ENCODE measurements at places on chromosomes 2 and 18.
A peak's percentile ranks its signal among the peaks of the same experiment; 100 is the strongest.

- no peak for DNase-seq
Observed at GRCh38 chr2:26581991-26582842, 58.9 kb downstream of the CIB4 start.

GRCh38 chr2:38666556-38666910, 619 bp downstream of the GALM start:
- DNase-seq = no peak

DNA sequence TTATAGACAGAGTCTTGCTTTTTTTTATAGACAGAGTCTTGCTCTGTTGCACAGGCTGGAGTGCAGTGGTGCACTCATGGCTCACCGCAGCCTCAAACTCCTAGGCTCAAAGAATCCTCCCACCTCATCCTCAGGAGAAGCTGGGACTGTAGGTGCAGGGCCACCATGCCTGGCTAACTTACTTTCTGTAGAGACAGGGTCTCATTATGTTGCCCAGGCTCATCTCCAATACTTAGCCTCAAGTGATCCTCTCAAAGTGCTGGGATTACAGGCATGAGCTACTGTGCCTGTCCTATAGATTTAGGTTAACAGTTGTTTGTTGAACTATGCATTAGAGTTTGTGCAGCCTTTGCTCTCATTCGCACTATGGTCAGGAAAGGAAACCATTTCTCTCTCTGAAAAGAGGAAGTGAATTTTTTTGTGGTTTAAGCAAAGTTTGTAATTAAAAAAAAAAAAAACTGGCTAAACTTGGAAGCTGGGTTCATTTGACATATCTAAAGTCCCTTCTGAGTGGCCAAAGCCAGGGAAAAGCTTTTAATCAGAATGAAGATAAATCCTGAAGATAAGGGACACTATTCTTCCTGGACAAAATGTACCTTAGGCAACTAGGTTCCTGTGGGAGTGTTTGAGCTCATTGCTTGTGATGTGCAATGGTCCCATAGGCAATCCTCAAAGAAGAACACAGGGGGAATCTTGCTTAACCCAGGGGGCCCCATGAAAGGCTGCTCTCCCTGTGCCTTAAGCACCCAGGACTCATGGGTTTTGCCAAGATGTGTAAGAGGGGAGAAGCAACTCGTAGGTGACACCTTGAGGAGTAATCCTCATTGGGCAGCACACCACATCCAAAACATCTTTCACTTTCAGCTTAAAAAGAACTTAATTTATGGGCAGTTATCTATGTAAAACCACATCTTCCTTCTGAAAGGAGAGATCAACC, 201.7 kb downstream of the MREG start:
- no peak for DNase-seq

GRCh38 chr2:133026536-133027177, 356.7 kb upstream of the LYPD1 start:
- no peak for DNase-seq

GRCh38 chr2:121284463-121285449, at the start of gene TFCP2L1:
TFCP2L1 (minus strand) TSS chr2:121285202; CDS start chr2:121285109, 93 bp downstream.
- DNase-seq = no peak

DNA sequence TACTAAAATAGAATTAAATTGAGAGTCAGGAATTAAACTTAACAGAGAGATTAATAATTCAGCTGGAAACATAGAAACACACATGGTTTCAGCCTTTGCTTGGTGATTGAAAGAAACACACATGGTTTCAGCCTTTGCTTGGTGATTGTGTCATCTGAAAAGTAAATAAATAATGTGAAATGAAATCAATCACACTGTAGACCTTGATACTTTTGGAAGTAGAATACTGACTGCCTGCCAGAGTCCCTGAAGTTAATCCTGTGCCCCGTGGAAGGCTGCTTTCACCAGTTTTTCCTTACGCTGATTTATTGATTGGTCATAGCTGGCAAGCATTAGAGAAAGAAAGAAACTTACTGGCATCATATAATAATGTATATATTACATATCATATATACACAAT, 1252.7 kb upstream of the FAM98A start:
- no peak for DNase-seq

DNA sequence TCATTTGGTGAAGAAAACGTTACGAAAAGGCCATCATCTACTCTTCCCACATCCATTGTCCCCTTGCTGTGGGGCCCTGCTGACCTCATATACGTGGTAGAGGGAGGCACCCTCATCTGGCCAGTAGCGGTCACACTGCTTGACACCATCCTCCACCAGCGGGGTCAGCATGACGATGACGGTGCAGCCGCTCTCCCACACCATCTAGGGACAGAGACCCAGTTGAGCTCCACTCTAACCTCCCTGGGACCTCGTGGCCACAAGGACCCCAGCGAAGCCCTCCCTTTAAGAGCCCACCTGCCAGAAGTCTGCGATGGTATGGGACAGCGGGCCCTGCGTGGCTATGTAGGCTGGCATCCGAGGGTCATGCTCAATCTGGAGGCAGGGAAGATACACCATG, 13.1 kb downstream of the PTPRN start:
- DNase-seq = no peak

GRCh38 chr2:182077448-182078142, 91.9 kb downstream of the PPP1R1C start:
- no peak for DNase-seq

GRCh38 chr2:217404236-217404760, 544.4 kb upstream of the TNP1 start:
- no peak for DNase-seq

- no peak for DNase-seq
Observed at GRCh38 chr2:152056418-152056817, 42.4 kb downstream of the CACNB4 start.

GRCh38 chr2:240615820-240616547, 9.3 kb upstream of the GPR35 start:
- peak; percentile 4 for DNase-seq

- no peak for DNase-seq
Observed at GRCh38 chr18:13638719-13639595, 87.4 kb downstream of the FAM210A start.

DNA sequence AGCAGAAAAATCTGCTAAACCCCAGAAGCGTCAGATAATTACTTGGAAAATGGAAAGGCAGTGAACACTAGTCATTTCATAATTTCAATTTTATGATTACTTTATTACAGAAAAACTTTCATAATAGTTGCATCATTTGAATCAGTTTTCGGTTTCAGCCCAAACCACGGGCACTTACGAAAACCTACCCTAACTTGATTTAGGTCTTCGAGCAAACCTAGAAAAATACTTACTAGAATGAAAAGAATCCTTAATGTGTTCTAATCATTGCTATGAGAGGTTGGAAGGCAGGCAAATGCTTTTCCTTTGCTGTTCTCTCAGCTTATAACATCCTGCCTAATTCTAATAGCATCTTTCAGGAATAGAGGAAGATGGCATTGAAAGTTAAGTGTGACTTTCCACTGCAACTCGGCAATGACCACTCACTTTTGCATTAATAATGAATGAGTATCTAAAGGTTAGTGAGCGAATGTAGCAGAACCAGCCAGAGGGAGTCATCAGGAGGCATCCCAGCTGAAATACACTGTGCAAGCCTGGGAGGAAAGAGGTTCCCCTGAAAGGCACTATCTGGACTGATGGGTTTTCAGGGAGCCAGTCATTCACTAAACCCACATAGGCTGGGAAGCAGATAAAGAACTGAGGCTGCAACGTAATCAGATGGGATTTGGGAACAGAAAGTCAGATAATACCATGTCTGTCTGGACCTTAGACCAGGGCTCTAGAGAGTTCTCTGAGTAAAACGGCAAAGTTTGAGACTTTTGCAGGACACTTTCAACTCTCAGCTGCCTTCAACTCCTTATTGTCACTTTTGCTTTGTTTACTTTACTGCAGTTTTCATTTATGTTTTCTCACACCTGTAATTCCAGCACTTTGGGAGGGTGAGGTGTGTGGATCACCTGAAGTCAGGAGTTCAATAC, 520.8 kb downstream of the RNF144A start:
- no peak for DNase-seq

DNA sequence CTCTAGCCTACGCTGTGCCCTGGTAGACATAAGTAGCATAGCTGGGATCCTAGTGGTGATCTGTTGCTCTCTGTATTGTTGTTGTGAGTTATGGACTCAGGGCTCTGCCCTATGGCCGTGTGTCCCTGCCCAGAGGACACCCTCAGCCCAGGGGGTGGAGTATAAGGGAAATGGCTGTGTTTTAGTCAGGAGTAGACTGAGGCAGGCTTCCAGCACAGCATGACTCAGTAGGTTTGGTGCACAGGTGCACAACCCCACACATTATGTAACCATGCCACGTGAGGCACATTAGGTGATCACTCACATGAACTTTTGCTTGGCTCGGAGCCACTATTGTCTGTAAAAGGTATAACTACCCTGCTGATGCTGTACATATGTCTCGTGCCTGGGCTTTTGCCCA, 59.9 kb upstream of the PEX13 start:
- DNase-seq = no peak

GRCh38 chr2:54899576-54900200, 150.6 kb downstream of the RTN4 start:
- DNase-seq = no peak

DNA sequence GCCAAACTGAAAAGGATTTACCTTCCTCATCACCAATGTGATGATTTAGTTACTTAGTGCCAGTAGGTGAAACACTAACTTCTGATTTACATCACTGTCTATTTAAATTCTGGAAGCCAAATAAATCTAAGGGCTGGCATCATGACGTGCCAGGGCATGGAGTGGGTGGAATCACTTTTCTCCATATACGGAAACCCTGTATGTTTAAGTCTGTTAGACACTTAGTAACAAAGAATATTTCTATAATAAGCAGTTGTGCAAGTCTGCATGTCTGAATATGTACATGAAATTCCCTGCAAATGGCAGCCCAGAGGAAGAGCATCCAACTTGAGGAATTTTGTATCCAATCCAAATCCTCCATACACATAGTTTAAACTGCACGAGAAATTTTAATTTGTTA, 243.1 kb upstream of the SMAD7 start:
- DNase-seq = no peak

- no peak for DNase-seq
Observed at GRCh38 chr2:215870088-215870490, 143.3 kb downstream of the MREG start.

DNA sequence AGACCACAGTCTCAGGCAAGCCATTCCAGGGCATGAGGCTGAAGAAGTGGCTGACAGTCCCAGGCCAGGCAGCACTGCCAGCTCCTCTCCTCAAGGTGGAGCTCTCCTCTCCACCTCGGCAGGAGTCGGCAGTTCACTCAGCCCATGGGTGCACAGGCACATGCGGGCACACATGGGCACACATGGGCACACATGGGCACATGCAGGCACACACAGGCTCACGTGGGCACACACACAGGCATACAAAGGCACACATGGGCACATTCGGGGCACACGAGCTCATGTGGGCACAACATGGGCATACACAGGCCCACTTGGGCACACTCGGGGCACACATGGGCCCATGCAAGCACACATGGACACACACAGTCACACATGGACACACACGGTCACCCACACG, 65.3 kb upstream of the TAF1B start:
- DNase-seq = no peak

- no peak for DNase-seq
Observed at GRCh38 chr2:186164325-186164724, 321.7 kb upstream of the ZC3H15 start.

DNA sequence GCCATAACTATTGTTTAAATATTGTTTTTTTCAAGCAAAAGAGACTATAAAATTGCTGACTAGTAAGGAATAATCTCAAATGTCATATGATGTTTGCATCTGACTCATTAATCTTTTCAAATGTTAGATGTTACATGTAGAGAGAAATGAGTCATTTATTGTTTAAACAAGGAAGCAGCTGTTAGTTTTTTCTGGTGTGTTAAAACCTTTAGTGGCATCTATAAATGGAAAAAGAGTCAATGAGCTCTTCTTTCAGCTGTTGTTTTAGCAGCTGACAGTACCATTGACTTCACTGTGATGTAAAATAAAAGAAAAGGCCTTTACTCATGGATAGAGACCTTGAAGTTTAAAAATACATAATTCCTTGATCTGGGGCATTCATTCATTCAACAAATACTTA, 1.8 kb upstream of the KLHL41 start:
- no peak for DNase-seq

- DNase-seq = no peak
Observed at GRCh38 chr2:86372641-86373502, 35.4 kb upstream of the REEP1 start.

DNA sequence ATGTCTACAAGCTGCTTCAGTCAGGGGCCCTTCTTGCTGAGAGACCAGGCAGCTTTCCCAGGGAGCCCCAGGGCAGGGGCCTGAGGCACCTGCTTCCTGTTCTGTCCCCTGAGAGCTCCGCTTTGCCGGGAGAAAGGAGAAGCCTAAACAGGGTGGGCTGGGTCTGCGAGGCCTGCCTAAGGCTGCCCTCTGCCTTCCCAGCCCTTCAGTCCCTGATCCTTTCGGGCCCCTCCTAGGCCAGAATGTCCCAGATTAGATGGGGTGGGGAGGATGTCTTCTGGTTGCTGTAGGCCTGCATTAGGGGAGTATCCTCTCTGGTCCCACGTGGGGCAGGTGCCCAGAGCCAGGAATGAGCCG, 72.4 kb downstream of the TGOLN2 start:
- no peak for DNase-seq

GRCh38 chr18:49225160-49225559, 235.3 kb downstream of the DYM start:
- DNase-seq = no peak

Data from activated T-cell treated with anti-CD3 and anti-CD28 coated beads, Interleukin-2, amount 50 U/mL, for 1 hour (primary cell).